ENCODE measurements at places on chromosomes 1 and 21. TPM values are rescaled to one million over a fixed set of nuclear protein-coding genes. Genes with fewer than 3 reads are reported as not detected.

The MTF1 gene
- total RNA-seq: 10.1 TPM

The FNDC5 gene
- 5.5 TPM for total RNA-seq

DNA sequence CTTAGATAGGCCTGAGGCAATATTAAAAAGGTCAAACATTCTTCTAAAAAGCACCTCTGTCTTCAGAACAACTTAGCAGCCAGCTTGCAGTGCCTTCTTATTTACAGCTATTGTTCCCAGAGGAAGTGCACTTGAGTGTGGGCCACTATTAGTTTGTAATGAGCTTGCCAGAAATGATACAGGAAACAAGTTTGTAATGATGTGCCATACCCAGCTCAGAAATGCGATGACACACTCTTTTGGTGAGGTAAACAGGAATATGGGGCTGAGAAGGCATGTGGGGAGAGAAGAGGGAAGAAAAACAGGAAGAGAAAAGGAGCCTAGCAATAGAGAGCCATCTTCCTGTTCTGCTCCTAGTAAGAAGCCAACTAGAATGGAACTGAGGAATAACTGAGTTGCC, 295.4 kb downstream of the AGBL4 start:
- no peaks in the 10 kb centered on the region for H3K4me1 ChIP-seq
- no peaks in the 10 kb centered on the region for H3K27me3 ChIP-seq
- H3K4me3 ChIP-seq: no peak overlapping the region
- H3K36me3 ChIP-seq: peaks cover 4% of the 10 kb centered on the region
- no peak for DNase-seq
- no peak overlapping the region for H3K27ac ChIP-seq

DNA sequence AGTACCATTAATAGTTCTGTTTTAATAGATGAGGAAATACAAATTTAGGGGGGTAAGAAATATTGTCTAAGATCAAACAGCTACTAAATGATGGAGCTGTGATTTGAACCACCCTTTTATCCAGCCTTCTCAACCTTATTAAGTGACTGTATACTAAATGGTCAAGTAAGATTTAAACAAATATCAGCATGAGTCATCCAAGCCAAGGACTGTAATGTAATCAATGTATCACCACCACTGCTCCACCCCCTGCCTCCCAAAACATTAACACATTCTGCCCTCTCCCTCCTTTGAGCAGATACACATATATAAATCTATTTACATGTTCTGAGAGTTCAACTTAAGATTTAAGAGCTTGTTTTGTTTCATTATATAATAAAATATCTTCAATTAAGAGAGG, 58.9 kb downstream of the LRRC40 start:
- peaks cover 3% of the 10 kb centered on the region for H3K36me3 ChIP-seq
- H3K27ac ChIP-seq: no peak overlapping the region
- H3K4me1 ChIP-seq: no peaks in the 10 kb centered on the region
- no peaks in the 10 kb centered on the region for H3K27me3 ChIP-seq
- DNase-seq: no peak

GRCh38 chr1:206757524-206758266, 12.9 kb upstream of the IL19 start:
- H3K36me3 ChIP-seq: no peaks in the 10 kb centered on the region

DNA sequence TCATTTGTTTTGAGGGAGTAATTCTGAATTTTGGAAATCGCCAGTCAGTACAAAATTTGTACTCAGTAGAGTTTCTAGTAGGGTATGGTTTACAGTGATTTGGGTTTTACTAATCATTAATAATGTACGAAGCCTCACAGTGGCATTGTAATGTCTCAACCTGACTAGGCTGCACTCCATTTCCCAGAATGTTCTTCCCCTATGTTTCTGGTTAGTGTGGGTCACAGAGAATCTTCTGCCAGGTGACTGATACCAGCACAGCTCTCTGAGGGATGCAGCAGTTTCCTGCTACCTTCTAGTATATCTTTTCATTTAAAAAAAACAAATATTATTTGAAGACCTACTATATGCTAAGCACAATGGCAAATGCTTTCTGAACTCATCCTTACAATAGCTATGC, 112.9 kb downstream of the PTPN14 start:
- no peak for DNase-seq
- H3K27ac ChIP-seq: peak overlapping the region; percentile 21
- H3K4me3 ChIP-seq: no peak overlapping the region
- no peaks in the 10 kb centered on the region for H3K36me3 ChIP-seq

The HSF2BP gene
- total RNA-seq: 2.3 TPM
